Fibroblast of lung (primary cell): ENCODE measurements at places on chromosomes 12 and 14. TPM values are rescaled to one million over a fixed set of nuclear protein-coding genes. Genes with fewer than 3 reads are reported as not detected.

DNA sequence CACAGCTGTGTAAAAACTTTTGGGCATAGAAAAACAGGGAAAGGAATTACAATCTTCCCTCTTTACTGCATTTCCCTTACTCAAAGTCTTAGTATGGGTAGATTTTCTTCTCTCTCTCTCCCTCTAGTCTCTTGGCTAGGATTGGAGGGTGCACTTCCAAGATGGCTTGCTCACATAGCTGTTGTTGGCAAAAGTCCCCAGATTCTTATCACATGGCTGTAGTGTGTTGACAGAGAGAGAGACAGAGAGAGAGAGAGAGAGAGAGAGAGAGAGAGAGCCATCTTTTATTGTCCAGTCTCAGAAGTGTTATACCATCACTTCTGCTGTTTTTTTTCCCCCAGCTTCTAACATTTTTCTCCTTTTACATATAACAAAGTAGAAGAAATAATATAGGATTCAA lies 6.3 kb upstream of the OR4E2 start:
- no peak for DNase-seq

DNA sequence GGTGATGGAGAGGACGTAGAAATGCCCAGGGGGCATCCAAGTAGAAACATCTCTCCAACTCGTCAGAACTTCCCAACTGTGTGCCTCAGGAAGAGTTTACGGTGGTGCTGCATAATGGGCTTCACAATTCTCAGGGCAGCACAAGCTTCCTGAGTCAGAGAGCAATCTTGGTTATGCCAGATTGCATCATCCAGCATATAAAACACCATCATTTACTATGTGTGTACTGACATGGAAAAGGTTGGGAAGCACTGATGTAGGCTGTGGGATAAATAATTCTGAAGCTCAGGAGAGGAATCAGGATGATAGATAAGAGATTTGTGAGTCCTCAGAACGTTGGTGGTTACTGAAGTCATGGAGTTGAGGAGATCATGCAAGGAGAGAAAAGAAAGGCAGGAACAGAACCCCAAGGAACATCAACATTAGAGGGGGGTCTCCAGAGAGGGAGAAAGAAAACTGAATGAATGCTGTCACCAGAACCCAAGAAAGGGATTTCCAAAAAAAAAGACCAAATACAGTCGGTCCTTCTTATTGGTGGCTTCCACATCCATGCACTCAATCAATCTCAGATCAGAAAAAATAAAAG lies 4.7 kb upstream of the NCKAP5L start:
- DNase-seq: peak; percentile 89

GRCh38 chr12:88300931-88301330 lies 158.8 kb downstream of the TMTC3 start:
- DNase-seq: no peak

- no peak for DNase-seq
Measured at GRCh38 chr14:23093991-23094665, 808 bp downstream of the ACIN1 start.

DNA sequence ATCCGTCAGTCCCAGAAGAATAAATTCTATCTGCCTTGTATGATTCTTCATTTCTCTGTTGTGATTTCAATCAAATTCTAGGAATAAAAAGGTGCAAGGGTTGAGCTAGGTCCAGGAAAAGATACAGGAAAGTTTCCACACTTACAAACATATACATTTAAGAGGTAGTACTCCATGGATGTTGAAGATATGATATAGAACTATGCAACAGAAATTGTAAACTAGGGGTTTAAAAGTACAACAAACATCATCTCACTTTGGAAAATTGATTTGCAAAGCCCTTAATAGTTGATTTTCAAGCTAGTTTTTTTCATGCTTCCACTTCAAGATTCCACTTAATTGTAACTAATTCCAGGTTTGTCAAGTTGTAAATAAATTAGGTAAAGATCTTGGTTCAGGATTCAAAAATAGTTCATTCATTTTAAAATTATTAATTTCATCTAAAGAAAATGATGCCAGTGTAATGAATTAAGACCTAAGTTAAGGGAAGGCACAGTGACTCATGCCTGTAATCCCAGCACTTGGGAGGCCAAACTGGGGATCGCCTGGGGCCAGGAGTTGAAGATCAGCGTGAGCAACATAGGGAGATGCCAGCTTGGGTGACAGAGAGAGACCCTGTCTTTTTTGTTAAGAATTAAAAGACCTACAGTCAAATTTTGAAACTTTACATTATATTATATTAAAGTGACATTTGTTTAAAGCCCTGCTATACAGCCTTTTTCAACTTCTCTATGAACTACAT lies at the start of gene OR6C70:
Gene OR6C70, minus strand, starts transcription at position 51 of the 742 bp plus-strand sequence. Its CDS starts 0 bp downstream, at position 51.
- DNase-seq: no peak

GRCh38 chr14:100967930-100968329 lies 64.4 kb upstream of the RTL1 start:
- DNase-seq: no peak

DNA sequence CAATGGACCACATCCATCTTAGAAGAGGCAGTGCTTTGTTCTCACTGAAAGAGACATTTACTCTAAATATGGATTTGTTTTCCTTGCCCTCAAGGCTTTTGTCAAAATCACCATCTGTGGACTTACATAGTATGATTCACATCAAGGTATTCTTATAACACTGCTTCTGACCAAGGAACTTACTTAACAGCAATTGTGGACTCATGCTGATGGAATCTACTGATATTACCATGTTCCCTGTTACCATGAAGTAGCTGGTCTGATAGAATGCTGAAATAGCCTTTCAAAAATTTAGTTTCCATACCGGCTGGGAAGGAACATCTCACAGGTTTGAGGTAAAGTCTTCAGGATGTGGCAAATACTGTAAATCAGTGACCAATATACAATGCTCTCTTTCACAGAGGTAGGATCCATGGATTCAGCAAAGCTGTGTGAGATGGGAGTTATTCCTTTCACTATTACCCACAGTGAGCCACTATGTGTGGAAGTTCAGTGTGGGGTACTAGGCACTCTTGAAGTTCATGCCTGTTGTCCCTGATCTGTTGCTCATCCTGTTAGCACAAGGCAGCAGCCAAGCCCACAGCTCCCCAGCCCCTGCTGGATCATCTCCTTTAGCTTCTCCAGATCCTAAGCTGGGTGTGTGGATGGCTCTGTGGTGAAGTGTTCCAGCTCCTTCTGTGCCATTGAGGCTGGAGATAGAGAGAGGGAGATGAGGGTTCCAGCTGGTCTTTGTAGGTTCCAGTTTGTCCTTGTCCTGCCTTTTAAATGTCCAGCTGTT lies 126.4 kb downstream of the ATP23 start:
- peak; percentile 96 for DNase-seq

DNA sequence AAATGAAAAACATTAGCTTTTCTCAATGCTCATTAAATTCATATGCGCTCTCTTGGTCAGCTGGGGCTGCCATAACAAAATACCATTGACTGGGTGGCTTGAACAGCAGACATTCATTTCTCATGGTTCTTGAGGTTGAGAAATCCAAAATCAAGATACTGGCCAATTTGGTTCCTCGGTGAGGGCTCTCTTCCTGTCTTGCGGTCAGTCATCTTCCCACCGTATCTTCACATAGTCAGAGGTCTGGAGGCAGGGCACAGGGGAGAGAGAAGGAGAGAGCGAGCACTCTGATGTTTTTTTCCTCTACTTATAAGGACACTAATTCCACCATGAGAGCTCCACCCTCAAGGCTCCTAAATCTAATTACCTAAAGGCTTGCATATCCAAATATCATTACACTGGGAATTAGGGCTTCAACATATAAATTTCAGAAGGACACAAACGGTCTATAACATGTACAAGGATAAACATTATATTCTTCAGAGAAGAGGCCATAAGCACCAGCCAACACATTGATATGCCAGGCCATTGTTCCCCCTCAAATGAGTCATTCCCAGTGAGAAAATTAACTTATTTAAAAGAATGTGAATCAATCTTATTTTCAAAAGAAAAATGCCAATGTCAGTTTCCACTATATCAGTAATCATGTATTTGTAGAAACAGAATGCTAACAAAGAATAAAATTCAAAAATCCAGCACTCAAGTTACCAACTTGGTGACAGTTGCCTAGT lies 152.2 kb downstream of the BTG1 start:
- no peak for DNase-seq

- DNase-seq: peak; percentile 99
Measured at GRCh38 chr14:61476754-61477410, 155.5 kb downstream of the PRKCH start.

The RNASE3 gene
- total RNA-seq: not detected in 2 replicates

The RIMKLB gene
- total RNA-seq: 13.0 and 13.4 TPM in 2 replicates

The WNT5B gene
- 40.3 and 105 TPM in 2 replicates for total RNA-seq
